AG20443 (cell line): ENCODE measurements at places on chromosomes 16 and 17.

DNA sequence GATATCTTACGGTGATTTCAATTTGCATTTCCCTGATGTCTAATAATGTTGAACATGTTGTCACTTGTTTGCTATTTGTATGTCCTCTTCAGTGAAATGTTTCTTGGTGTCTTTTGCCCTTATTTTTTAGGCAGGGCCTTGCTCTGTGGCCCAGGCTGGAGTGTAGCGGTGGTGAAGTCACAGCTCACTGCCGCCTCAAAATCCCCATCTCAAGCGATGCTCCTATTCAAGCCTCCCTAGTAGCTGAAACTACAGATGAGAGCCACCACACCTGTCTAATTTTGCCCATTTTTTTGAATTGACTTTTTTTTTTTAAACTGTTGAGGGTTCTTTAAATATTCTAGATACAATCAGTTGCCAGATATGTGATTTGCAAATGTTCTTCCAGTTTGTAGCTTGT, 8.3 kb downstream of the UBE2G1 start:
- no peak for DNase-seq

- DNase-seq, result peak; percentile 85
Measured at GRCh38 chr17:32659419-32659842, 172.6 kb downstream of the CDK5R1 start.

GRCh38 chr17:82859431-82860403, 19.9 kb upstream of the ZNF750 start:
- DNase-seq, result peak; percentile 67

DNA sequence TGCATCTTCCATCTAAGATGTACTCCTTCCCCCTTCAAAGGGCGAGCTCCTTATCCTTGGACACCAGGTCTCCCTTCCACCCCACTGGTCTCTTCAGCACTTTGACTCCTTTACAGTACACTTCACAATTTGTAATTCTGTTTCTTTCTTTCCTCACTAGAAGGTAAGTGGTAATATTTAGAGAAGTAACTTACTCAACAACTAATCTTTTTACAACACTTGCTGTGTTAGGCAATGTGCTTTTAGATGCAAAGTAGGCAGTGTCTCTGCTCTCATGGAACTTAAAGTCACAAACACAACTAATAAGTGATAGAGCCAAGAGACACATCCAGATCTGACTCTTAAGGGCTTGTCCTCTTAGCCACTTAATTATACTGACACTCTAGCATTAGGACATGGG, 6.4 kb downstream of the SIAH1 start:
- DNase-seq, result no peak

DNA sequence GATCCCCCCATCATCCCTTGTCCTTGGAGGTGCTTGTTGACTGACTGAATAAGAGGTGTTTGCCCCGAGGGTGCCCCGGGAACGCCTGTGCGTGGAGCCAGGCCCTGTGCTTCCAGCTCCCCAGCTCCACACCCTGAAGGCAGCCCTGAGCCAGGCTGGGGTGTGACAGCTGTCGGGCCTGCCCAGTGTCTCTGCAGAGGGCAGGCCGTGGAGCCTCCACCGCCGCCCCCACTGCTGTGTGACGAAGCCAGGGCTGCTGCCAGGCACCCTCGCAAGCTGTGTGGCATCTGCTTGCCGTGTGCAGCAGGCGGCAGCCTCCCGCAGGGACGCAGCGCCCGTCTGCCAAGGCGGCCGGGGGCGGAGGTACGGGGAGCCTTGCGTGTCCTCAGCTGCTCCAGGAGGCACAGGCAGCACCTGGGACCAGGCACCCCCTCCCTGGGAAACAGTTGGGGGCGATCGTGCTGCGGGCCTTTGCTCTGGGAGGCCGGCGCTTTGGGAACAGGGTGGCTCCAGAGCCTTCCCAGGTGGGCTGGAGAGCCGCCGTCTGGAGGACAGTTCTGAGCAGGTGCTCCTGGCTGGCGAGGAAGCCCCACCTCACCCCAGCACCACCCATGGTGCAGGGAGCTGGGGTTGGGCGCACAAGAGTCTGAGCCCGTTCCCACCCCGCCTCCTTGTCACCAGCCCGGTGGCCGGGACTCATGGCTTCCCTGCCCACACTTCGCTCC, 26.6 kb downstream of the GSE1 start:
- DNase-seq, result peak; percentile 63

- no peak for DNase-seq
Measured at GRCh38 chr17:73000832-73001231, 91.7 kb downstream of the SLC39A11 start.

DNA sequence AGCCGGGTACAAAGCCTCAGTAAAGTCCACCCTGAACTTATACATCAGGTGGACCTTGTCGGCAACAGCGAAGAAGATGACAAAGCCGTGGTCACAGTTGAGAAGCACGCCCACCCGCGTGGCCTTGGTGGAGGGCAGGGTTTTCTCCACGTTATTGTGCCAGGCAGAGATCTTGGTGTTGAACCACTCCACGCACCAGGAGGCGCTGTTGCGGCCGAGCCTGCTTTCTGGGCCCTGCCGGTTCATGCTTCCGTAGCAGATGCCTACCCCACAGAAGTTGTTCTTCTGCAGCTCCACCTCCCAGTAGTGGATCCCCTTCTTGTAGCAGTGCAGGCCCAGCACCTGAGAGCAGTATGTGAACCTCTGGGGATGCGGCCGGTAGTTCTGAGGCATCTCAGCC, 22.1 kb downstream of the TRIM25 start:
- peak; percentile 50 for DNase-seq
